ENCODE measurements at places on chromosomes 12 and 14. TPM values are rescaled to one million over a fixed set of nuclear protein-coding genes. Genes with fewer than 3 reads are reported as not detected.

GRCh38 chr12:107704041-107704440 is 18.4 kb downstream of the PWP1 start:
- DNase-seq, result no peak

DNA sequence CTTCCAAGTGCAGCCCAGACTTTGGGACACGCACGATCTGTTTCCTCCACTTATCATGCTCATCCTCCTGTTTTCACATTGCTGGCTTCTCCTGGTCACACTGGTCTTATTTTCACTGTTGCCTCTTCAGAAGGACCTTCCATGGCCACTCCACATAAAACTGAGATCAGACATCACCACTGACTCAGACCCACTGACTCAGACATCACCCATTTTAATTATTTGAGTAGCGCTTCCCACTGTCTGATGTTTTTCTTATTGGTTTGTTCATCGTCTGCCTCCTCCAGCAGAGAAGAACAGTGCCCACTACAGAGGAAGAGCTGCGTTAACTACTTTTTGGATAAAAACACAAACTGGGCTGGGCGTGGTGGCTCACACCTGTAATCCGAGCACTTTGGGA is 270.5 kb upstream of the PWP1 start:
- peak; percentile 75 for DNase-seq

DNA sequence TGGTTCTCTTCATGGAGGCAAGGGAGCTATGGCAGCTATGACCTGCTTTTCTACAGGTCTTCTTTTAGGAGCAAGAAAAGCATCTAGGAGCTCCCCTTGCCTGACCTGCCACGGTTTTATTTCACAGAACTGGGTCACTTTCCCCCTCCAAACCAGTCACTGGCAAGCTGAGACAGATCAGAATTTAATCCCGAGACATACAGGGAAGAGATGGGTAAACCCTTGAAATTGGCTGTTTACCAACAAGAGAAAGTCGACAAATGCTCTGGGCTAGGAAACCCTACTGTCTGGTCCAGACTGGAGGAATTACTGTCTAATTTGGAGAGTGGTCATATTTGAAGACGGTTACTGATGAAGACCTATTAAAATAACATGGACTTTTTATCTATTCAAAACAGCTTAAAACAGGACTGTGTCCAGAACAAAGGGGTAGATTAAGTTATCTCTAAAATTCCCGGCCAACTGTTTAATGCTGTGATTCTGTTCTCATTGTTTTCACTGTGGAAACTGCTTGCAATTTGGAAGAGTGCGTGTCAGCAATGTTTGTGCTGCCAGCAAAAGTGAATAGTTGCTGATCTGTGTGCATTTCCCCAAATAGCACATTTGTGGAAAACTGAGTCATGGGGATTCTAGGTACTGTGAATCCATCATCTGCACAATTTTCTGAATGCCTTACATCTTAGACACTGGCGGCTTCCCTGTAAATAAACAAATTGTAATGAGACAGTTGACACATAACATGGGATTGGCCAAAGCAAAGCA is 73.4 kb upstream of the EEA1 start:
- no peak for DNase-seq

The SMIM41 gene
- not detected for total RNA-seq

The PDE3A gene
- total RNA-seq, result 1.8 TPM

GRCh38 chr12:27502021-27502435 is 22.0 kb upstream of the PPFIBP1 start:
- no peak for DNase-seq

All from kidney epithelial cell (primary cell).